SW 1271 (cell line): ENCODE measurements at places on chromosomes 6 and 20.

- DNase-seq, result no peak
Observed at GRCh38 chr6:46452312-46452917, 38.8 kb downstream of the RCAN2 start.

- no peak for DNase-seq
Observed at GRCh38 chr6:29294499-29294914, 7.0 kb upstream of the OR14J1 start.

GRCh38 chr6:143806282-143807102, 36.6 kb upstream of the LTV1 start:
- no peak for DNase-seq

DNA sequence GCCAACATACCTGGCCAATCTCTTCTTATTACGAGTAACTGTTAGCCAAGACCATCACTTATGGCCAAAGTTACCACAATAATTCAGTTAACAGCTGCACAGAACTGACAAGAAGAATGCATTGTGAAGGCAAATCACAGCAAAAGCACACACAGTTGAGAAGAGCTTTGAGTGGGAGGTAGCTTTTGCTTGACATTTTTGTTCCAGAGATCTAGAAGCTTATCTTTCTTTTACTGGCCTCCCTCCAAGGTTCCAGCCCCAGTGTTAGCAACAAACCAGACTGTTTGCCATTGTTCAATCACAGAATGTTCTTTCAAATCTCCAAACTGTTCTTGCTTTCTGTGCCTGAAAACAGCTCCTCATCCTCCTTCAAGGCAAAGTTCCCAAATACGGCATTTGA, 35.9 kb upstream of the IRAK1BP1 start:
- DNase-seq, result no peak

- DNase-seq, result no peak
Observed at GRCh38 chr20:39398656-39399055, 436.5 kb downstream of the DHX35 start.

GRCh38 chr20:33351696-33352095, 49.6 kb downstream of the CDK5RAP1 start:
- DNase-seq, result no peak

DNA sequence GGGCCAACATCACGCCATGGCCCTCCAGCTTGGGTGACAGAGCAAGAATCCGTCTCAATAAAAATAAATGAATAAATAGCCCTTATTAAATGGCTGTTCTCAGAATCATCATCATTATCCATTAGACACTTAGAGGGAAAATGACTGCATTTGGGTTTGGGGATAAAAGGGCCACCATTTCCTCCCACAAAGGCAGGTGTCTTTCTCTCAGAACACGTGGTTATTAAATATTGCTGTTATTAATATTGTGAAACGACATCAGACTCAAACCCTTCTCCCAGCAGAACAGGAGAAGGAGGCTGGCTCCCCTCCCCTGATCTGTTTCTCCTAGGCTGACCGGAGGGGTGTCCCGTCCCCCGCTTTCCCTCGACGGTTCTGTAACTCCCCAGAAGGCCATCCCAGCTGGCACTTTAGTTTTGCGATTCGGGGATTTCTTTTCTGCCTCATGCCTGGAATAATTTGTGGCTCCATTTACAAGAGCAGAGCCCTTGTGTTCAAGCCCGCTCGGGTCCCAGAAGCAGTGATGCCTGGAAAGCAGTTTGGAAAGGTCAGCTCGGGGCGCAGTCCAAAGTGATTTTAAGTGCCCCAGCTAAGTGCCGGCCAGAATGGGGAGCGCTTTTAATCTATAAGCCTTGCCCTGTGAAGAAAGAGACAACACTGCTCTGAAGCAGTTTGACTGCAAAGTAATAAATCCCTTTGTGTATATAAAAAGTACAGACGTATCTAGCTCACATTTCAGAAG, 41.9 kb downstream of the EYA2 start:
- DNase-seq, result no peak

DNA sequence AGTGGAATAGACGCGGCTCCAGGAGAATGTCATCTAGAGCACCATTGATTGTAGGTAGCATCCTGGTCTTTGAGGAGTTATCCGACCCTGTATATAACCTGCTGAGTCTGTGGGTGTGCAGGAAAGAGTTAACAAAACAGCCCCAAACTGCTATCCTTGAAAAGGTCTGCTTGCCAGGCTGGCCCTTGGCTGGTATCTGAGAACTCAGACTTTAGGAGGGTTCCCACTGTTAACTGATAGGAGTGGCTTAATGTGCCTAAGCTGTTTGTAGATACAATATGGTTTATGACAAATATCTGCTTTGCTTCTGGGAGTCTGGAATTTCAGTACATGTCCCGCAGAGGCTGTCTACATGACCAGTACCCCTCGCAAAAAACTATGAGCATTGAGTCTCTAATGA, 27.6 kb upstream of the MCUR1 start:
- DNase-seq, result no peak

DNA sequence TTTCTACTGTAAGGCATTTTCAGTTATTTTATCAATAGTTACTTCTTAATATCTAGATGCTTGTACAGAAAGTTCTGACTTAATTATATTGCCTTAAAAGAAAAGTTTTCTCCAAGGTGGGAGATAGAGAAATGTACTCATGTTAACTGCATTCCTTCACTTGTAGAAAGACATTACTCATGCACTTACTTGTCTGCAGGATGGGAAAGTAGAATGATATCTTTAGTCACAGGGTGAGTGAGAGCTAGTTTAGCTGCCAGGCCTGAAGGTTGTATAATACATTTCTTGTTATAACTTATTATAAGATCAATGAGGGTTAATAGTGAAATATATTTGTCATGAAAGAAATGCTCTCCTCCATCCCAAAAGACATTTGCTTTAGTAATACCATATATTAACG, 92.1 kb downstream of the CRYBG1 start:
- DNase-seq, result no peak

- DNase-seq, result no peak
Observed at GRCh38 chr6:10406556-10406955, 8.3 kb downstream of the TFAP2A start.

DNA sequence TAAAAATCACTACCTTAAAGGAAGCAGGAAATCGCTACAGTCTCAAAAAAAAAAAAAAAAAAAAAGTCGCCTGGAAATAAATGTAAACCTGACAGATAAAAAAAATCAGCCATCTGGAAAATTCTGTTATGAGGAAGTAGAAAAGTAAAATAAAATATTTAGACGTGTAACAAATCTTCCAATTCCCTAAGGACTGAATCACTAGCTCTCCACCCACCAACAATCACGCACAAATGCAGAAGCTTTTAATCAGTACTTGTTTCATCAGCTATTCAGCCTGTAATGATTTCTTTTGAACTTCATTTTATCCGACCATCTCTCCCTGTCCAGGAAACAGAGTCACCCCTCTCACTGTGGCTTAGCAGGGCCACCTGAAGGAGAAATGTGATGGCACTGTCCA, 59.0 kb downstream of the SLC23A2 start:
- no peak for DNase-seq

GRCh38 chr6:42118162-42119001, 24.0 kb downstream of the C6orf132 start:
- no peak for DNase-seq

DNA sequence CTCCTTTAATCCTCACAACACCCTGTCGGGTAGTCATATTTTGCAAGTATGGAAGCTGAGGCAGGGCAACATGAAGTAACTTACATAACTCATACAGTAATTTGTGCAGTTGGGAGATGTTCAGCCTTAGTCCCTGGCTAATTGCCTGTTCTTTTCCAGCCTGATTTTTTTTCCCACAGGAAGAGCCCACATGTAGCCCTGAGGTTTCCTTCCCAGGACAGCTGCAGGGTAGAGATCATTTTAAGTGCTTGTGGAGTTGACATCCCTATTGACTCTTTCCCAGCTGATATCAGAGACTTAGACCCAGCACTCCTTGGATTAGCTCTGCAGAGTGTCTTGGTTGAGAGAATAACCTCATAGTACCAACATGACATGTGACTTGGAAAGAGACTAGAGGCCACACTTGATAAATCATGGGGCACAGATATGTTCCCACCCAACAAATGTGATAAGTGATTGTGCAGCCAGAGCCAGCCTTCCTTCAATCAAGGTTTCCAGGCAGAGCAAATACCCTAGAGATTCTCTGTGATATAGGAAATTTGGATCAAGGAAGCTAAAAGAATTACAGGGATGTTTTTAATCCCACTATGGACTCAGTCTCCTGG, 5.0 kb upstream of the BTN2A1 start:
- DNase-seq, result no peak

DNA sequence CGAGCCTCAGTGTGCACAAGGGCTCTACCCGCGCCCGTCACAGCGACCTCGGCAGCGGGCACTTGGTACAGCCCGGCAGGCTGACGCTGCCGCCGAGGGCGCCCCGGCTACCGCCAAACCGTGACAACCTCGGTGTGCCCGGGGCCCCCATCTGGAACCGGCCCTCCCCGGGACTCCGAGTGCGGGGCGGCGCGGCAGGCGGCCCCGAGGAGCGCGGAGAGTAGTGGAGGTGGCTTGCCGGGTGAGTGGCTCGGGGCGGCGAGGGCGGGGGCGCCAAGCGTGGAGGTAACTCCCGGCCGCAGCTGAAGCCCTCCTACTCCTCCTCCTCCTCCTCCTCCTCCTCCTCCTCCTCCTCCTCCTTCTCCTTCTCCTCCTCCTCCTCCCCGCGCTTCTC, at the start of gene ISM1:
TSS of gene ISM1 (plus strand) at position 371 of the 394 bp plus-strand sequence. CDS start 503 bp downstream, outside the sequence.
- no peak for DNase-seq

DNA sequence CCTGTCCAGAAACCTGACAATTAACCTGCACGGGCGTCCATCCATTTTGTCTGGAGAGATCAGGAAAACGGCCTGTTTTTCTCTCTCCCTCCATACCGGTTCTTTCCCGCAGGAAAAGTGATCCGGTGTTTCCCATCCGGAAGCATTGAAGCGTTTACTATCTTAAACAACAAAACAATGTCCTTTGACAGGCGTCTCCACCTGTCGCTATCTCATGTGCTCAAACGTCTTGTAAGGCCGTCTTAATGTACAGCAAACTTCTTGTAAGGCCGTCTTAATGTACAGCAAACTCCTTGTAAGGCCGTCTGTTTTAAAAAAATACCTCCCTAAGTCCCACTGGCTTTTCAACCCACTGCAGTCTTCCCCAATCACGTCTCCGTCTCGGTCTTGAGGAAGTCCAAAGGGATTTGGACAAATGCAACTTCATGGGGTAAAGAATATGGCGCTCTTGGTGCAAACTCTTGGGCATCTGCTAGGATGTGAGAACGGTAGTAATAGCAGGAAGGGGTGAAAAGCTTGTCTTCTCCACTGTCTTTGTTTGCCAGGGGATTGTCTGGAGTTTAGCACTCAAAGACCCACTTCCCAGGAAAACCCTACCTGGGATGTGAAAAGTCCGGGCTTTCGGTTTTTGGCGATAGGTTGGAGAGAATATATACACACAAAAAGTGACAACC, 29.9 kb upstream of the TRIM27 start:
- DNase-seq, result no peak

DNA sequence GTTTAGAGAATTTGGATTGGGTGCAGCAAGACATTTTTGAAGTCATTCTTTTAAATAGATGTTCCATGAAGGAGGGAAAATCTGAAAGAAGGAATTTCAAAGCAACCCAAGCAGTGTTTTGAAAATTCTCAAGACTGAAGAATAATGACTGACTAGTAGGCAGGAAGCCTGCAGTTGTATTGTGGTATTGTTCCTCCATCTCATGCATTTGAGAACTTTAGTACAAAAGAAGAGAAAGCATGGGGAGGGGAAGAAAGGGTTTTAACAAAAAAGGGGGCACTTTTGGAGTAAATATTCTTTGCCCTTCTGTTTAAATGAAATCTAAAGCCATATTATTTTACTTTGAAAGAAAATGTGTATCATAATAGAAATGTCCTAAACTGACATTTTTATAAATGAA, 6.6 kb downstream of the NCOA3 start:
- no peak for DNase-seq

DNA sequence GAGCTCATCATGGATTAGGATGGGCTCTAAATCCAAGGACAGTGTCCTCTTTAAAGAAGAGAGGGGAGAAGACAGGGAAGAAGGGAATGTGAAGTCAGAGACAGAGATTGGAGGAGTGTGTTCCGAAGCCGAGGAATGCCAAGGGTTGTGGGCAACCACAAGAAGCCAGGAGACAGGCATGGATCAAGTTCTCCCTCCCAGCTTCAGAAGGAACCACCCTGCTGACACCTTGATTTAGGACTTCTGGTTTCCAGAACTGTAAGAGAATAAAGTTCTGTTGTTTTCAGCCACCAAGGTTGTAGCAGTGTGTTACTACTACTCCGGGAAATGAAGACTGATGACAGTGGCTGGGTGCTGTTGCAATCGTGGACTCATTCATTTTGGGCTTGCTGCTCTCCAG, 120.1 kb downstream of the RPS12 start:
- DNase-seq, result no peak

DNA sequence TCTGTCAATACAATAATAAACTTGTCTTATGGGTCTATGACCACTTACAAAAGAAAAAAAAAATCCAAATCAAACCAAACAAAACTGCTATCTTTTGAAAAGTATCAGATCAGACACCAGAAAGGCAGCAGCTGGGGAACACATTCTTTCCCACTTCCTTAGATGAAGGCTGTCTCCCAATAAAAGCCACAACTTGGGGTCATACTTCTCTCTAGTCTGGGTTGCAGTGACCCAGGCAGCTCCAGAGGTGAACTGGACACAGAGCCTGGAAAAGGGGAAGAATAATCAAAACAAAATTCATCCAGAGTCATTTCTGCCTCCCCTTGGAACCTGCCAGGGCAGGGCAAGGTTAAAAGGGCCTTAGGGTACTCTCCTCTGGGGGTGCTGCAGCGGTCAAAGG, 19.1 kb downstream of the ATXN1 start:
- DNase-seq, result no peak

DNA sequence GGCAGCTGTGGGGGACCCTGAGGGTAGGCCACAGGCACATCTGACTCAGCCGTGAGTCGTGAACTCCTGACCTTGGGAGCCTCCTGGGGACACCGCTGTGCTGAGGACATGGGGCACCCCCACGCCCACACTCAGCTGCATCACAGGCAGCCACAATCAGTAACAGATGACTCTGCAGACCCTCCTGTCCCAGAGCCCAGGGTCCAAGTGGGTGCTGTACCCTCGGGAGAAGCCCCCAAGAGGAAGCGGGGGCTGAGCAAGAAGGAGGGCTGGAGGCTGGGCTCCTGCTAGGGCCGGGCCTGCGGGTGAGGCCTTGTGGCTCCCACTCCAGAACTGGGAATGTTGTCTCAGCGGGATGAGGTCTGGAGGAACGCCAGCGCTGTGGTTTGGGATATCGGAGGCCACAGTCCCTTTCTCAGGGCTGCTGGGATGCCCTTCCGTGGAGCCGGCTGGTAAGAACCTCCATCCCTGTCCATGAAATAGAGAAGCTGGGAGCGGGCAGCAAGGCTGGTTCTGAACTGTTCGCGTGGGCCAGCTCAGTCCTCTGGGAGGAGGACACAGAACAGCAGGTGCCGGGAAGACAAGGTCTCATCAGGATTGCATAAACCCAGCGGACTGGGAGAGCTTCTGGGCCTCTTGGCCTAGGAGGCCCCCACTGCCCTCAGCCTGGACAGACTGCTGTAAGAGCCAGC, 3.1 kb upstream of the LAMA5 start:
- no peak for DNase-seq
